ENCODE measurements at places on chromosomes 4 and X.
A peak's percentile ranks its signal among the peaks of the same experiment; 100 is the strongest.

- no peak for DNase-seq
Measured at GRCh38 chr4:159455675-159456237, 352.9 kb downstream of the RAPGEF2 start.

DNA sequence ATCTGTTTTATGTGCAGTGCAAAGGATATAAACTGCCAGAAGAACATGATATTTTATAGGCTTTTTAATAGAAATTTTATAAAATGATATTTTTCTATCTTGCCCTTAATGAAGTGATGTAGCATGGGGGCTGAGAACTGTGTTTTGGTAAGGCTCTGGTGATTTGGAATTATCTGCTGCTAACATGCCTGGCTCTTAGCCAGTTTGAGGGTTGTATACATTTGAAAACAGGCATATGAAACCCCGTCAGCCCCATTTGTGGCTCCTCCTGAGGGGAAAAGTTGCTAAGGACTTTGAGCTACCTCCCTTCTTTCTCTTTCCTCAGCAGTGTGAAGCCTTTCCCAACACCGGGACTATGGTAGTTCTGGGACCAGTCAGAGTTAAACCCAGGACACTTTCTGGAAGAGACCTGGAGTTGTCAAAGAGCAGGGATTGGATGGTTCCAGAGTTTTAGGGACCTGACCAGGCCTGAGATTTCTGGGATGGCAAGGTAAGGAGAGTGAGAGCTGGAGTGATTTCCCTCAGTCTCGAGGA, 4.7 kb downstream of the SFRP2 start:
- no peak for DNase-seq

DNA sequence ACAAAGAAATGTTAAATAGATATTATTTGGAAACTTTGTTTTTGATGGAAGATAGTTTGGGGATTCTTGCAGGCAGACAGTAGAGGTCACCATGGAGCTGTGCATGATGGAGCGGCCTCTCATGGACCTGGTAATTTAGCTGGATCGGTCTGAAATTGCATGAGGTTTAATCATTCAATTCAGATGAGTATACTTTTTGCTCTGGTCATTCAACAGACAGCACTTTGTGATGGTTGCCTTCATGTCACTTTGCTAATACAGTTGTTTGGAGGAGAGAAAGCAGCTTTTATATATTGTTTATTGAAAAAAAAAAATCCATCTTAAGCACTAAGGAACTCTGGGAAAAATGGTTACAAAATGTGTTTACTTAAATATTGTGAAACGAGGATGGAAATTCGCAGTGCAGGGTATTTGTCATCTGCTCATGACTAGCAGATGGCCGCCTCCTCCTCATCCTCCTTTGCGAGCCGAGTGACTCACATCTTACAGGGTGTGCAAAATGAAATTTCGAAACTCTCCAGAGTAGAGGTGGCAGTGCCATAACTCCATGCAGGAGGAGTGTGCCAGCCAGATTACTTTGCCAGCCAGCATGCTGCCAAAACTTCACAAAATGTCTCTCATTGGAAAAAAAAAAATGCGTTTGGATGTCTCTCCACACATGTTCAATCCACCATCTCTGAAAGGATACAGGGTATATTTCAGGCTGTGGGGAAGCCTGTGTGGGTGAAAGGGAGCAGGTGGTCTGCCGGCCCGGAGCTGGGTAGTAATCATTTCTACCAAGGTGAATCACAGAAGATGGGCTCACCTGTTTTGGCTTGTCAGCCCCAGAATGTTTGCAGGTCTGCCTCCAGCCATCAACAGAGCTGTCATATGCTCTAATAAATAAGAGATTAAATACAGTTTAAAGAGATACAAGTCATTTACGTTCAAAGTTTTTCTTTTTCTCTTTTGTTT, 314.9 kb upstream of the DIPK2B start:
- peak; percentile 1 for DNase-seq

- DNase-seq: no peak
Measured at GRCh38 chrX:56385336-56385735, 153.2 kb downstream of the KLF8 start.

DNA sequence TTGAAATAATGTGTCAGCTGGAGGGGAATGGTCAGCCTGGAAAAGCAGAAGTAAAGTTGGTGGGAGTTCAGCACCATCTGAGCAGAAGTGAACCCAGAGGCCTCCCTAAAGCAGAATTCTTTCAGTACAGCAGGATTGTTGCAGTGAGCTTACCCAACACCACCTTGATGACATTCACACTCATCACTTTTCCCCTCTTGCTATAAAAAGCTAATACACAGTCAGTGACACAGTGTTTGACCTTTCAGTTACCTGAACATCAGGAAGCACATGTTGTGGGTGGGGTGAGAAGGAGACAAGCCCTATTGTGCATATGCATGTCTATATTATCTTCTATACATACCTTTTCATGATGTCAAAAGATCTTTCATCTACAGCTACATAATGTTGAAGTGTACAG, 624.7 kb upstream of the ZFP42 start:
- no peak for DNase-seq

- DNase-seq: no peak
Measured at GRCh38 chrX:112967903-112968302, 127.3 kb upstream of the AMOT start.

DNA sequence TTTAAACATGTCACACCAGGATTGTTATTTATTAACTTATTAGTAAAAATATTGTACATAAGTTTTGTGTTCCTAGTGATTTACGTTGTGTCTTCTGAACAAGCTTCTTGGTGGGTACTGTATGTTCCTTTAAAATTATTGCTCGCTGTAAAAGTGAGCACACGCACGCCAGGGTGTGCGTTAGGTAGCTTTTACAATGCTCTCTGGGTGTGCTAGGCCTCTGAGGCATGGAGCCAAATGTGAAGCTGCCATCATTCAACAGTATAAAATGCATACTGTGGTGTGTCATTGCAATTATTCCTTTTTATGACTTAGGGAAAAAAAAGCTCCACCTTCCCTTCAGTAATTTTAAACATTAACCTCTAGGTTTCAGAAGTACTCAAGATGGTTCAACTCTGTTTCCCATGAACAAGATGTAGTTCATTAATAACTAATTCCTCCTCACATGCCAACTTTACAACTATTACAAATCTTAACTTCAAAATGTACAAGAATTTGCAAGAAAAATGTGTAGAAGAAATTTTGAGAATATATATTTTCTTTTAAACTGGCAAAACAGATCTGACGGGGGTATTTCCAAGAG, 42.4 kb downstream of the ATOH1 start:
- no peak for DNase-seq

DNA sequence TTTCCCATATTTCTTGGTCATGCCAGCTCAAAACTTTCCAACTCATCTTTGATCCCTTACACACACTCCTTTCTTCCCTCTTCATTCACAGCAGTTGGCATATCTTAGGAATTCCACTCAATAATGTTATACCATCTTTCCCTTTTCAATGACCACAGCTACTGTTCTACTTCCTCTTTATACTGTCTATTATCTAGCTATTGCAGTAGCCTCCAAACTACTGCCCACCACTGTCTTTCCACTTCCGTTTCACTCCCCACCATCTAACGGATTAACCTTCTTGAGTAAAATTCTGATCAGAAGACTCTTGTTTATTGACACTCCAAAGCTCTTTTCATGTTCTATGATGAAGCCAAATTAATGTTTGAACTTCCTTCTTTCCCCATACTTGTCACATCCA, 55.8 kb downstream of the ADAMTS3 start:
- DNase-seq: no peak

DNA sequence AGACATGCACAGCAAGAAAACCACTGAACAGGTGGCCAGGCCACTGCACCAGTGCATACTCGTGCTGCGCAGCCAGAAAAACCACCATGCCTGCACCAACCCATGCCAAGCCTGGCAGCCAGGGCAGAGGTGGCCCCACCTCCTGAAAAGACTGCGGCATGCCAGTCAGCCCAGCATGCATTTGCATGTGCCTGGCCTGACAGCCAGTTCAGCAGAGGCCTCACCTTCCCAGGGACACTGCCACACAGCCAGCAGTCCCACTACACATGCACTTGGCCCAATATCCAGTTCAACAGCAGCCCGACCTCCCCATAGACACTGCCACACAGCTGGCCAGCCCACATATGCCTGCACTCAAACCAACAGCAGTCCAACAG, 43.5 kb upstream of the DDX60 start:
- DNase-seq: no peak

DNA sequence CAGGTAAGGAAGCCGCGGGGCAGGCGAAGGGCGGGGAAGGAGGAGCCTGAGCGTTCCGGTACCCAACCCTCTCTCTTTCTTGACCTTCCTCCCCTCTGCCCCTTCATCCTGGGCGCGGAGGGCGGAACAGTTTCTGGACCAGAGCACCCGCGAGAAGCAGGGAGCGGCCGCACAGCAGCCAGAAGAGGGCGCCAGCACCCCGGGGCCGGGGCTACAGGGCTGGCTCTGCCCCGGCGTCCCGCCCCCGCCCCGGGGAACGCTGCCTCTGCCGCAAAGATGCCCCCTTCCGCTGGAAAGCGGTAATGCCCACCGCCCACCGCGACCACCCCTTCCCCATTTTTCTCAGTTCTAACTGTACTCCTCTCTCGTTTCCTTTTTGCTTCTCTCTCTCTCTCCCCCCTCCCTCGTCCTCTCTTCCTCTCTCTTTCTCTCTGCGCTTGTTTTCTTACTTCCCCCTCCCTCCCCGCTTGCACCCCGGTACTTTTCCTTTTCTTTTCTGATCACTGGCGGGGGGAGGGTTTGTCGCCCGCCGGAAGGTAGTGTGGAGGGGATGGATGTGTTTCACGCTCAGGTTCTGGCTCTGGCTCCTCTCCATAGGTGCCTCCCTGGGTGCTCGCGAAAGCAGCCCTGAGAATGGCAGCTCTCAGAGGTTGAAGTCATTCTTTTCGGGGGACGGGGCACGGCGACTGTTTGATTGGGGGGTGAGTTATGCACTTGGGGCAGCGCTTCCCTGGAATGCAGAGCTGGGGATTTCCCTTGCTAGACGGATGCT, 13.1 kb upstream of the PRDM8 start:
- peak; percentile 95 for DNase-seq

- DNase-seq: no peak
Measured at GRCh38 chr4:119663160-119663788, 34.7 kb upstream of the PDE5A start.

DNA sequence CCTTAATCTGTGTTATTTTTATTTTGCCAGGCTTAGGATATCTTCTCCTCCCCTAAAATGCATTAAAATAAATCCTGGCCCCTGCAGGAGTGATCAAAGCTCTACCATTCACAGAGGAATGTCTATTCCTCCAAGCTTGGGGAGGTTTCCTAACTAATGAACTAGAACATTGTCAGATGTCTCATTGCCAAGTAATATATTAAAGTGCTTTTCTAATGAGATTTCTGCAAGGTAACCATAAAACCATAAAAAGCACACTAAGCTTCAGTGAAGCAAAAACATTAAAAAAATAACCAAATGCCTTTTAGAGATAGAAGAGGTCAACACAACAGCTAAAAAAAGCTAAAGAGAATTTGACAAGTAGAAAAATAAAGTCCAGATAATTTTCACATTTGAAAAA, 34.8 kb downstream of the IGFBP7 start:
- no peak for DNase-seq

GRCh38 chr4:145935253-145936141, 3.1 kb downstream of the ZNF827 start:
- no peak for DNase-seq

- no peak for DNase-seq
Measured at GRCh38 chr4:100889898-100890297, 372.1 kb upstream of the EMCN start.

DNA sequence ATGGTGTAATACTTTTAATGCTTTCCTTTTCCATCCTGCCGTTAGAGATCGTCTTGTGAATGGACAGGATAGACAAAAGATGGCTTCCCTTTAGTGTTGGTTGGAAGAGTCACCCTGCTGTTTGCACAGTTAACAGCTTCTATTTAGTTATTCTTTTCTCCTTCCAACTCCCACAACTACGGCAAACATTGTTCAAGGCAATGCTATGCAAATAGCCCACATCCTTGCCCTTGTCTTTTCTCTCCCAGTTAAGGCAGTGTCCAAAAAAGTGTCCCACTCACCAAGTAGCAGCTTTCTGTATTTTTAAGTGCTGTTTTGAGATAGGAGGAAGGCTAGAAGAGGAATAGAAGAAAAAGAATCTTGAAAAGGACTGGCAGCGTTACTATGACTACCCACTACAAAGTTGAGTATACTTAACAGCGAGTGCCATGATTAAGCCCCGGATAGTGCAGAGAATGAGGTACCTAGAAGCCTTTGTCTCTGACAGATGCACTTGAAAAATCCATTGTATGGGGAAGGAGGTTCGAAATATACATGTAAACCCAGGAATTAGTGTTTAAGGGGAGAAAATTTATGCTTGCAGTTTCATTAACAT, 12.1 kb upstream of the RUFY3 start:
- DNase-seq: no peak

- no peak for DNase-seq
Measured at GRCh38 chrX:7606039-7606652, 236.8 kb upstream of the VCX start.

DNA sequence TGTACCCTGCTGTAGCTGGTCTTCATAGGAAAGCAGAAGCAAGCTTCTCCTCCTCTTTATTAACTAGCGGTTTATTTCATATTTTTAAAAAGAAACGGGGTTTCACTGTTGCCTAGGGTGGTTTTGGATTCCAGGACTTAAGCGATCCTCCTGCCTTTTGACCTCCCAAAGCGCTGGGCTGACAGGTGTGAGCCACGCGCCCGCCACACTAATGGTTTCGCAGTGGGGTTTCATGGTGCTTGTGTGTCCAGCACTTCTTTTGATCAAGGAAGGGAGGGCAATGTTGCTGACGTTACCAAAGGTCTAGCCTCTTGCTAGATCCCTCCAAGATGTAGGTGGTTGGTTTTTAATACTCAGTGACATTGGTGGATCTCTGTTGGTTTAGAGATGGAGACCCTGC, 1.4 kb downstream of the MAEA start:
- DNase-seq: no peak

- DNase-seq: no peak
Measured at GRCh38 chr4:146004730-146005129, 66.1 kb upstream of the ZNF827 start.
